ENCODE measurements at places on chromosomes 2 and 18.

DNA sequence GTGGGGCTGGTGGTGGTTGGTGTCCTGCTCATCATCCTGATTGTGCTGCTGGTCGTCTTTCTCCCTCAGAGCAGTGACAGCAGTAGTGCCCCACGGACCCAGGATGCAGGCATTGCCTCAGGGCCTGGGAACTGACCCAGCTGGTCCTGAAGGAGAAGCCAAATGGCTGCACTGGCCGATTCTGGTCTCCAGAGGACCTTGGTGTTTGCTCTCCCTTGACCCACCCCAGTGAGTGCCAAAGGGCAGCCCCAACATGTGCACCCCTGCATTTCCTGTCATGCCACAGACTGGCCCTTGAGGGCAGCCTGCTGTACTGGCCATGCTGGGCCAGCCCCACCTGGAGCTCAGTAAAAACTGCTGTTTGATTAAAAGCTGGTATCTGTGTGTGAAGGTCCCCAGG, 2.5 kb upstream of the RNF181 start:
- no peak for DNase-seq

DNA sequence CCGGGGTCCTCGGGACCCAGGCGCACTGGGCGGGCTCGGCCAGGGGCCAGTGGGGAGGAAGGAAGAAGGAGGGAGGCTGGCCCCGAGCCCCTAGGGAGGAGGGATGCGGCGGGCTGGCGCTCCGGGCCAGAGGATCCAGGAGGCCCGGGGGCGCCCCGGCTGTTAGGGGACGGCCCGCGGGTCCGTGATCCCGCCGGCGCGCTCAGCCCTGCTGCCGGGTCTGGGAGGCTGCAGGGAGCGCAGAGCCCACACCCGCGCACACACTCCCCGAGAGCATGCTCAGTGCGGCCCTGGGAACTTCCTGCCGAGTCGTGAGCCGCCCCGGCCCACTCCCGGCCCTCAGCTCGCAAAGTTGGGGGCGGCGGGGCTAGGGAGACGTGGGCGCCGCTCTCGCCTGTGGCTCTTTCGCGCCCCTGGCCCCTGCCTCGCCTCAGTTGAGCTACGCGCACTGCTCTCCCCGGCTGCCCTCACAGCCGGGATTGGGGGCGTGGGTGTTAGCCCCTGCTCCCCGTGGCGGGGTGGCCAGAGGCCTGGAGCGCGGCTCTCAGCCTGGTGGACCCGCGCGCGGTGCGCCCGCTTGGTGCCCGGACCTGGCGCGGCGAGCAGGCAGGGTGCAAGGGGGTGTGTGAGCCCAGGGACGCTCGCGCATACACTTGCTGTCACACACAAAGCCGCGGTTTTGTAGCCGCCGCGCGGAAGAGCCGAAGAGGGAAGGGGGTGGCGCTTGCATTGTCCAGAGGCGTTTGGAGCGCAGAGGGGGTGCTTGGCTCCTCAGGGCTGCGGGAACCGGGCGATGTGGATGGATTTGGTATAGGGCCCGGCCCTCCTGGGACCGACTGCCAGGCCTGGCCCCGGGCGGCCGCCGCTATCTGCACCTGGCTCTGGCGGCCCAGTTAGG, 132.9 kb upstream of the MGAT5 start:
- no peak for DNase-seq

DNA sequence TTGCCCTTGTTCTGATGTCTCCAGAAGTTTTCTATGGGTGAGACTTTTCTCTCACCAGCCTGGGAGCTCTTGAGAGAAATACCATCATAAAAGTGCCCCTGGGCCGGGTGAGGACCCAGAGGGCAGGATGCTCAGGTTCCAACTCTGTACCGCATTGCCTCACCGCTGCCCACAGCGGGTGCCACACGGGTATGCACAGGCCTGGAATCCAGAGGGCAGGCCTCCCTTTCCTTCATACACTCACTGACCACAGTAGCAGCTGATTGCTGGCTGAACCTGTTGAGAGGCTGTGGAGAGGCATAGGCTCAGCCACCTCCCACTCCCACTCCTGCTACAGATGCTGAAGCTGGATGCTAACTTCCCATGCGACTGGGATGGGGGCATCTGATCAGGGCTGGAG, 293.8 kb downstream of the CYP26B1 start:
- no peak for DNase-seq

GRCh38 chr2:213691351-213691750, 407.1 kb downstream of the SPAG16 start:
- DNase-seq, result no peak

All from NCI-H187 (cell line).